ENCODE measurements at places on chromosomes 7 and 10.

DNA sequence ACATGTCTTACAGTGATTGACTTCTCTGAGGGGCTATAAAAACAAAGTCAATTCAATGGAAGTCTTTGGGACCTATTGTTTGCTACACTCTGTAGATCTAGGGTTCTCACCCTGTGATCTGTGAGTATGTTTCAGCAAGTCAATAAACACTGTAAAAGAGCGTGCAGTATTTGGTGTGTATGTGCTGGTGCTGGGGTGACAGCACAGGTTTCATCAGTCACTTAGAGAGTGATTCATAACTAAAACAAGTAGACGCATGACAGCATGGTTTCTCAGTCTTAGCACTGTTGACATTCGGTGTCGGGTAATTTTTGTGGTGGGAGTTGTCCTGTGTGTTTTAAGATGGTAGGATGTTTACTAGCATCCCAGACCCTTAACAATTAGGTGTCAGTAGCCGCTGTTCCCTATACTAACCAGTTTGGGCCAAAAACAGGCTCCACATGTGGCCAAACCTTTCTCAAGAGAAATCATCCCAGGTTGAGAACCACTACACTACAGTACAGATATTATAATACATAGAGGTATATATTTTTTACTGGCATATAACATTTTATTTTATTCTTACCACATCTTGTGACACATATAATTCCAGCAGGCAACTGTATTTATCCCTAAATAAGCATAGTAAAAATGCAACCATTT, 411.8 kb downstream of the ARL4A start:
- no peak for DNase-seq

DNA sequence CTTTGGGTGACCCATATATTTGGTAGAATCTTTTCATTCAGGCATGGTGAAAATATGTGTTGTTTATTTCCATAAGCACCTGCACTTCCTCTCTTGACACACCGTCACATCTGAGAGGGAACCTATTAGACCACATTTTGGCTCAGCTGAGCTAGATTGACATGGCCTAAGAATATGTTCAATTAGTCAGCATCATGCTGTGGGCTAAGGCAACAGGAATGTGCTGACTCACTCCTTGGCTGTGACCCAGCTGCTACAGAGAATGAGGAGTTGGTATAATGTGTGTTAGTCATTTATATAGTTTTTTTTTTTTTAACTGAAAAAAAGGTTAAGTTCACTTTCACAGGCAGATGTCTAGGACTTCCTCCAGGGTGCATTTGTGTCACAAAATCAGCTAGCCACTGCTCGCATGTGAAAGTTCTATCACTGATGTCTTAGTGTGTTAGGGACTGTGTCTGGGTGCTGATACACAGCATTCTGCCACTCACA, 180.6 kb downstream of the SEMA3E start:
- DNase-seq: no peak

DNA sequence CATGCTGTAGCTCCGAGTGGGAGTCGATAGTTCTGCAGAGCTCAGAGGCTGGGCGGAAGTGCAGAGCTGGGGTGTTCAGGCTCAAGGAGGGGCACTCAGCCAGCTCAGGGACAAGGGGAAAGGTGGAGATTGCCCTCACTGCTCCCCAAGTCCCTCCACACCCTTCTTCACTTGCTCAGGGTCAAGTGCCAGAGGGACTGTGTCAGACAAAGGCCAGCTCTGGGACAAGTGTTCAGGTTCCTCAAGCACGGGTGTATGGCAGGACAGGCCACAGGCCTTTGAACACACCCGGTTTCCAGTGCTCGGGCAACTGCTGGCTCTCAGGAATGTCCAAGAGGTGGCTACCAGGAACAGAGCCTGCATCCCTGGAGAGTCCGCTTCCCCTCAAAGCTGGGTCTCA, 293.0 kb upstream of the PODXL start:
- no peak for DNase-seq

DNA sequence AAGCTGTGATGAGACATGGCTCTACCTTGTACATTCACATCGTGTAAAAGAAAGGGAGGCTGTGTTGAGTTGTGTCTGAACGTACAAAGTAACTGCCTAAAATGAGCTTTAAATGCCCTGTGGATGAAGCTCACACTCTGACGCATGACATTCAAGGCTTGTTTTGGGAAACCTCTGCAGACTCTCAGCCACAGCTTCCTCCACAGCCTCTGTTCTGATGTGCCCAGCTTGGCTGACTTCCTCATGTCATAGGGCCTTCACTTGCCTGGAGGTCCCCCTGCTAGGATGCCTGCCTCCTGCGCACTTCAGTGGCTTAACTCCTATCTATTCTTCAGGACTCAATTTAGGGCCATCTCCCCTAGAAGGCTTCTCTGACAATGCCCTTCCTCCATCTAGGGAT, 230.0 kb upstream of the HABP2 start:
- no peak for DNase-seq

DNA sequence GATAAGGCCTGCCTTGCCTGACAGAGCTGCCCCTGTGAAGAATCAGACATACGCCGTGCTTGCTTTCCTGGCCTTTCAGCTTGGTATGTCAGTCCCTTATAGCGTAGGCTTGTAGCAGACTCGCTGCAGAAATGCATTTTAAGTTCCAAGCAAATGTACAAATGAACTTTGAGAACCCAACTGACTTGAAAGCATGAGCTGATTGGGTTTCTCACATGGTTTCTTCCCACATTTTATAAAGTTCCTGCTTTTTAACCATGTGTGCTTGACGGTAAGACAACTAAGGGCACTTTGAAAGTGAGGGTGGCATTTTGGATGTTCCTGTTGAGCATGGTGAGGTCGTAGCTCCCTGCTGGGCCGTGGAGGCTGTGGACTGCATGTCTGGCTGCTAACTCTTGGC, 62.6 kb downstream of the CCNY start:
- DNase-seq: no peak

- DNase-seq: no peak
Observed at GRCh38 chr10:76433161-76434005, 1002.0 kb downstream of the LRMDA start.

DNA sequence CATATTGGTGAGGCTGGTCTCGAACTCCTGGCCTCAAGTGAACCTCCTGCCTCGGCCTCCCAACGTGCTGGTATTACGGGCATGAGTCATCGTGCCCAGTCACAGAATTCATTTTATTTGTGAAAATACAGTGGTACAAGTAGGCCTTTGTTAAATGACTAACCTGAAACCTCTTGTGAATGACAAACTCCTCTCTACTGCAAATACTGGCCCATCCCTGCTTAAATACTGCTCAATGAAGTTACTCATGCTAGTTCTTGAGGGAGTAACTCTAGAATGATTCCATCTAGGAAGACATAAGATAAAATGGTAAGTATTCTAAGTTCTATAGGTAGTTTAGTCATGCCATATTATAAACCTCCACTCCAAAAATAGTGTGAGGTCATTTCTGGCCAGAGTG, 80.7 kb downstream of the UBE2H start:
- DNase-seq: no peak

- no peak for DNase-seq
Observed at GRCh38 chr7:40583667-40584444, 449.1 kb downstream of the SUGCT start.

- DNase-seq: no peak
Observed at GRCh38 chr7:12711124-12711523, 23.7 kb downstream of the ARL4A start.

DNA sequence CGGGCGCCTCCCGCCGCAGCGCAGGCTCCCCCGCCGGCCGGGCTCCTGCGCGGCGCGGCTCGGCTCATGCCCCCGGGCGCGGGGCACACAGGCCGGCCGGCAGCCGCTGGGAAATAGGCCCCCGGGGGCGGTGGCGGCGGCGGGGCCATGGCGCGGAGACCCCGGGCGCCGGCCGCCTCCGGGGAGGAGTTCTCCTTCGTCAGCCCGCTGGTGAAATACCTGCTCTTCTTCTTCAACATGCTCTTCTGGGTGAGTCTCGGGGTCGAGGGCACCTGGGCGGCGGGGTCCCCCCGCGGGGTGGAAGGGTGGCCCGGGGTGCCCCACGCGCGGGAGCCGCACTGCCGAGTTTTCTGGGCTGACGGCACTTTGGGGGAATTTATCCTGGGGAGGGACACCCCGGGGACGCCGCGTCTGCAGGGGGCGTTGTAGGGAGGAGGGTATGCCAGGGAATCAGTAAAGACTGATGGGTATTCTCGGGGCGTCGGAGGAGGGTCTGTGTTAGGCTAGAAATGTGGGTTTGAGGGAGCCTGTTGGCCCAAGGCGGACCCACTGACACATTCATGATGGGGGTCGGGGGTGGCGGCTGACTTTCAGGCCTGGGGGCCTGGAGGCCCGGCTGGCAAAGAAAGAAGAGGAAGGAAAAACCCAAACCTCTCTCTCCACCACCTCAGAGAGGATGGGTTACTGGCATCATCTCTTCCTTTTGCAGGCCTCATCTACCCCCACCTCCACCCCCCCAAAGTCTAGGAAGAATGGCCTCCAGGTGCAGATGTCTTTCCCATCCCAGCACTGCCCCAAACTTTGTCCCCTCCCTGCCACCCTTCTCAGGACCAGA, 544 bp downstream of the TSPAN33 start:
- no peak for DNase-seq

GRCh38 chr7:98911916-98912315, 33.6 kb downstream of the TRRAP start:
- DNase-seq: no peak

DNA sequence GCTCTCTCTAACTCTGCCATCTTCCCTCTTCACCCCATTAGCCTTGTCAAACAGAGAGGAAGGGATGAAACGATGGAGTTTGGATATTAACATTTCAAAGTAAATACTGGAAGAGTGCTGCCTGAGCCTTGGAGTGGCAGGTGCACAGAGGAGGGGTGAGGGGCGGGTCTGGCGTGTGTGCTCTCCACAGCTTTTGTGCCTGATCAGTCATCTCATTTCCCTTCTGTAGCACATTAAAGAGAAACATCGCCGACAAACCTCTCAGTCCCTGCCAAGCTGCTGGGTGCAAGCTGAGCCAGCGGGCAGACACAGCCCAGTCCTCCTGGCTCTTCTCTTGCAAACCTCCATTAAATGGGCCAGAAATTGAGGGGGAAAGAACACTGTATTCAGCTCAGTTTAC, 76.2 kb downstream of the SLIT1 start:
- DNase-seq: no peak

DNA sequence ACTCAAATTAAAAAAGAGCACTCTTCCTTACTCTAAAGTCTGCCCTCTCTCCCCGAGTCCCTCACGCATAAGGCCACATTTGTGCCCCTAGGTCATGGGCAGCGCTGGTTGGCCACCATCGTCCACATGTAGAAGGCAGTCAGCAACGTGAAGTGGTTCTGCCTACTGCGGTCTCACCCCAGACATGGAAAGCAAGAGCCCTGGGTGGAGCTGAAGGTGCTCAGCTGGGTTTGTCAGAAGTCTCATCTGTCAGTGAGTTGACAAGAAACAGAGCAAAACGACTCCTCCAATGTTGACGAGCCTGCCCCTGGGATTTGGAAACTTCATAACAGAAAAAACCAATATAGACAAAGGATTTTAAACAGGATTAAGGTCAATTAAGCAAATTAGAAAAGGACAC, 192.3 kb upstream of the PRSS58 start:
- no peak for DNase-seq

- no peak for DNase-seq
Observed at GRCh38 chr10:74925708-74926107, 99.3 kb downstream of the KAT6B start.

DNA sequence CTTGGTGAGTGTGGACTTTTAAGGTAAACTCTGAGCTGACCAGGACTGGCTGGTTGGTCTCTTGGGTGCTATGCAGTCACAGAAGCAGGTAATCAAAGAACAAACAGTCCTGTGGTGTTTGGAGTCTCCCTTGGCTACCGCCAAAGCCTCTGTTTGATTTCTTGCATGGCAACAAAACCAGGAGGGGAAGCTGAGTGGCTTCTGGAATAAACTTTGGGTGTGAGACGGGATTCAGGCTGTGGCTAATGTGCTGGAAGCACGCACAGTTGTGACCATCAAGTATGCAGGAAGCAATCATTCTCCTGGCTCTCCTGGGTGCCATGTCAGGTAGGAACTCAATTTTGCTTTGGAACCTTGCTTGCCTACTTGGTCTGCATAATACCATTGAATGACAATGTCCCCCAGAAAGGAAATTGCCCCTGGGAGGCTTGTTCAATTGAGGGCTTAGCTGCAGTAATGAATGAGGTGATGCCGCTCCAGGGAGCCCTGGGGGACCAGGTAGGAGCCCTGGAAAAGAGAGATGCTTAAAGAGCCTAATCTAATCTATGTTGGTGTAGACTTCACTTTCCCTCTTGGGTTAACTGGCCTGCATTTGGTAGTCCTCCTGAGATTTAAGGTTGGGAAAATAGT, at the start of gene CDHR3:
Gene CDHR3, plus strand, starts transcription at position 227 of the 630 bp plus-strand sequence. Its CDS starts 55 bp downstream, at position 282.
- DNase-seq: no peak

GRCh38 chr10:33290321-33291052, 44.0 kb downstream of the NRP1 start:
- DNase-seq: no peak

DNA sequence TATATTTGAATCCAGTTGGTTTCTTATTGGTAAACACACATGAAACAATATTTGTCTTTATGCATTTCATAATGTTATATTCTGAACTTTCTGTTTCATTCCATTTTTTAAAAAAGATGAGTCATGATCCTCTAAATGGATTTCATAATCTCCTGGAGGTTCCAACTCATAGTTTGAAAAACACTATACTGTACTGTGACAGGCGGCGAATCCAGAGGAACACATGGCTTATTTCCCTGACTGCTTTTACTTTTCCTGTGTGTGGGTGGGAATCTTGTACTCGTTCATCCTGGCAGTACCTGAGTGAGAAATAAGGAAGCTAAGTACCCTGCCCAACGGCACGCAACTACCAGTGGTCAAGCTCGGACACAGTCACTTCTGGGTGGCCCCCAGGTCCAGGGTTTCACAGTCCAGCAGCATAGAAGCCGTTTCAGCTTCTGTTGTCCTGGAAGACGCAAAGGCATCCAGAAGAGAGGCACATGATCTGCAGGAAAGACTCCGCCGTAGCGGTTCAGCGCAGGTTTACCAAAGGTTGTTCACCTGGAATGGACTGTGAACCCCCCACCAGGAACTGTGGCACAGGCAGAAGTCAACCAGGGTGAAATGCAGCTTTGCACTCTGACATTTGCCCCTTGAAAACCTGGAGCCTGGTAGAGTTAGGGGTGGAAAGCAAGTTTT, 117.7 kb downstream of the CCNY start:
- DNase-seq: no peak

DNA sequence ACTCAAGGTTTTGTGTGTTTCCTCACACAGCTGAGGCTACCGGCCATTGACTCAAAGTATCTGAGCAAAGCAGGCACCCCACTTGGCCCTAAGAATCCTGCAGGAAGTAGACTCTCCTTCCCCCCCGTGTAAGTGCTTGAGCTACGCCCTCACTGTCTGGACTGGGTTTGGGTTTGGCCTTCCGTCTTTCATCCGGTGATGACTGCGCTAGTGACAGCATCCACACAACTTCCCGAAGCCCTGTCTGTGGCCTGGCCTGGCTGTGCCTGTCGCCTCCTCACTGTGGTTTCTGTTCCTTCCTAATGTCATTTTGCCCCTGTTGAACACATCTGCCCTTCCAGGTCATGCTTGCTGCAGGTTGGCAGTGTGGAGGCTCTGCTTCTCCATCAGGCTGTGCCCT, 14.5 kb downstream of the C7orf57 start:
- no peak for DNase-seq

All from activated T-cell treated with anti-CD3 and anti-CD28 coated beads for 4 hours (primary cell).